ENCODE measurements at places on chromosomes 3 and 15.

DNA sequence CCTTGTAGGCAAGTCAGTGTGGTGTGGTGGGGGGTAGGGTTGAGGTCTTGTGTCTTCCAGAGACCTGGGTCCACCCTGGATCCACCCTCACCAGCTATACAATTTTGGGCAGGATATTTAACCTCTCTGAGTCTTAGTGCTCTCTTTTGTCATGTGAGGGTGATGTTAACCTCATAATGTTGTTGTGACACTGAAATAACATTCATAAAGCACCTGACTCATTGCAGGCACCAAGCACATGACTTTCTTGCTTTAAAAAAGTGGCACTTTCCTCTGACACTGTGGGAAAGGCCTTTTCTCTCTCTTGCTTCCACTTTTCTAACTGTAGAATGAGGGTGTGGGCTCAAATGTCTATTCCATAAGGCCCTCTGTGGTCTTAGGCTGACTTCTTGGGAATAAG lies 75.5 kb downstream of the SCN10A start:
- DNase-seq, result no peak

GRCh38 chr3:17349093-17349492 lies 393.3 kb downstream of the TBC1D5 start:
- DNase-seq, result no peak

- DNase-seq, result no peak
Observed at GRCh38 chr15:55846116-55846707, 103.3 kb upstream of the PRTG start.

GRCh38 chr15:98442901-98443300 lies 205.4 kb upstream of the IGF1R start:
- no peak for DNase-seq

- DNase-seq, result no peak
Observed at GRCh38 chr15:66839506-66840112, 137.6 kb downstream of the SMAD6 start.

- no peak for DNase-seq
Observed at GRCh38 chr3:63746211-63746610, 72.9 kb upstream of the C3orf49 start.

GRCh38 chr3:113536627-113537101 lies 4.3 kb downstream of the SIDT1 start:
- peak; percentile 72 for DNase-seq

DNA sequence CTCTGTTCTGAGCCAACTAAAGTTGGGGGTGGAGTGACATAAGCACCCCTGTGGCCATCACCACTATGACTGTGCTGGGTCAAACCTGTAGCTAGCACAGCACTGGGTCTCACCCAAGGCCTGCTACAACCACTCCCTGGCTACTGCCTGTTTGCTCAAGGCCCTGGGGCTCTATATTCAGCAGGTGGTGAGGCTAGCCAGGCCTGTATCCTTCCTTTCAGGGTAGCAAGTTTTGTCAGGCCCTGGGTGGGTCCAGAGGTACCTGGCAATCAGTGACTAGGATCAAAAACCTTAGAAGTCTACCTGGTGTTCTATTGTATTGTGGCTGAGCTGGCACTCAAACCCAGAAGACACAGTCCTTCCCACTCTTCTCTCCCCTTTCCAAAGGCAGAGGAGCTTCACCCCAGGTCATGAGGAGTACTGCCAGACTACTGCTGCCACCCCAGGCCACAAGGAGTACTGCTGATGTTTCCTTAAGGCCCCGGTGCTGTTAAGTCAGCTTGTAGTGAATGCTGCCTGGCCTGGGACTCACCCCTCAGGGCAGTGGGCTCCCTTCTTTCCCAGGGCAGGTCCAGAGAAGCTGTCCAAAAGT lies 170.8 kb downstream of the IGSF11 start:
- no peak for DNase-seq

GRCh38 chr3:153789380-153789779 lies 331.8 kb upstream of the ARHGEF26 start:
- DNase-seq, result no peak

DNA sequence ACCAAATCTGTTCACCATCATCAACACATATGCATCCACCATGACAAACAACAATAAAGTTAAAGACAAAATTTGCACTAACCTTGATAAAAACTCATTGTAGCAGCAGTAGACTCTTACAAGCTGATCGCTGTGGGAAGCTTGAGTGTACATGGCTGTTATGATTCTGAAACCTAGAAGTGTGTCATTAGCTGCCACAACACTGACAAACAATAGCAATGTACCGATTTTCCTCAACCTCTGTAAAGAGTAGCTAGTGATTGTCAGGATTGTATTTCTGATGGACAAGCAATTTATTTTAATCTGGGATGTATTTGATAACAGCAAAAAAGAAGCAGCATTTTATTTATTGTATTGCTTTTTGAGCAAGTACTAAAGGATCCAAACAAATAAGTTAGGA lies 1357.7 kb downstream of the ROBO1 start:
- DNase-seq, result no peak

- DNase-seq, result no peak
Observed at GRCh38 chr3:58748024-58748423, 81.5 kb upstream of the FAM3D start.

GRCh38 chr3:195102609-195103467 lies 168.1 kb downstream of the XXYLT1 start:
- no peak for DNase-seq

- DNase-seq, result no peak
Observed at GRCh38 chr15:101124731-101125451, 127.0 kb downstream of the CHSY1 start.

- no peak for DNase-seq
Observed at GRCh38 chr3:118057086-118057485, 977.6 kb downstream of the IGSF11 start.

- DNase-seq, result no peak
Observed at GRCh38 chr15:88238618-88239430, 17.7 kb downstream of the NTRK3 start.

DNA sequence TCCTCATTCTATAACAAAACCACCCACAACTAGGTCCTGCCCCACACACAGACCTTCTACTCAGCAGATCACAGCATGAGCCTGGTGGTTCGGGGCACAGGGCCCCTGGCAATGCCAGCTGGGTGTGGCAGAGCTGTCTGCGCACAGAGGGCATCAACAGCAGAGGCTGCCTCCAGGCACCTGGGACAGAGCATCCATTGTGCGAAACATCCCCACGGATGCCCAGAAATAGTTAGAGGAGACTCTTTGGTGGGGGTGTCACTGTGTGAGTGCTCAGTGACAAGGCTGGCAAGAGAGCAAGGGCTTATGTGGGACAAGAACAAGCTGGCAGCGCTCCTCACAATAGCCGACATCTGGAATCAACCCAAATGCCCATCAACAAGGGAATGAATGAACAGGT lies 487.4 kb upstream of the PROK2 start:
- DNase-seq, result no peak

- no peak for DNase-seq
Observed at GRCh38 chr3:87798567-87798947, 260.2 kb downstream of the CGGBP1 start.

- DNase-seq, result peak; percentile 66
Observed at GRCh38 chr15:89971592-89971997, 29.5 kb upstream of the ZNF710 start.

DNA sequence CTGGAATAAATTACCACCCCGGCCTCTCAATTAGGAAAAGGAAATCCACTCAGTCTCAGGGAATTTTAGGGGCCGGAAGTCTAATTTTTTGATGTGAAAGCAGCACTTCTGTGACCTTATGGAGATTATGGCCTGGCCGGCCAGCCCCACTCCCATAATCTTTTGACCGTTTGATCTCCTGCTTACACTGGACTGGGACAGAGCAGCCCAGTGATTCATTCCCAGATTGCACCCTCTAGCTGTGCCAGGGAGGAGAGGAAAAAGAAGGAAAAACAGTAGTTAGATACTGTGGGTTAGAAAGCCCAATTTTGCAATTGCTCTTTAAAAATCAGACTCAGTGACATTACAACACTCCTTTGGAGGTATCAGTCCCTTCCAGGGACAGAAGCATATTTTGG lies 32.4 kb downstream of the GJD2 start:
- DNase-seq, result no peak

GRCh38 chr3:140823106-140823505 lies 118.5 kb upstream of the SLC25A36 start:
- DNase-seq, result no peak

- no peak for DNase-seq
Observed at GRCh38 chr3:71651625-71652024, 68.1 kb upstream of the FOXP1 start.

DNA sequence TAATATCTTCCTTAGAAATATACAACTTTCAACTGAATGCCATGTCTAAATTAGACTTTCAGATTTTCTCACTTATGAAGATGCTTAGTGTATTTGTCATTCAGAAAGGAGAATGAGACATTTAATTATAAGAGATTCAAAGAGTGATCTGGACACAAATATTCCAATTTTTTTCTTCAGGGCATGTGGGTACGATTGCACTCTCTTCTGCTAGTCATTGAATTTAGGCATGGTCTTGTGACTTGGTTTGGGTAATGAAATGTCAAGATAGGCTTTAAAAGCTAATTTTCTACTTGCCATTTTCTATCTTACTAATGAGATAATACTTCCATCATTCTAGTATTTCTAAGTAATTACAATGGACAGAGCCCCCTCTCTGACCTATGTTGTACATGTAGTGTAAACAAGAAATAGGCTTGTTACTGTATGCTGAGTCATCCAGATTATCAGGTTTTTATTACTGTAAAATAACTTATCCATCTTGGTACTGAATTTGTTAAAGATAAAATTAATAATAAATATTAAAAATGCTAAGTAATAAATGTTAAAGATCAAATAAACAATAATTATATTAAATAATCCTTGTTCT lies 770.8 kb upstream of the BCHE start:
- no peak for DNase-seq

DNA sequence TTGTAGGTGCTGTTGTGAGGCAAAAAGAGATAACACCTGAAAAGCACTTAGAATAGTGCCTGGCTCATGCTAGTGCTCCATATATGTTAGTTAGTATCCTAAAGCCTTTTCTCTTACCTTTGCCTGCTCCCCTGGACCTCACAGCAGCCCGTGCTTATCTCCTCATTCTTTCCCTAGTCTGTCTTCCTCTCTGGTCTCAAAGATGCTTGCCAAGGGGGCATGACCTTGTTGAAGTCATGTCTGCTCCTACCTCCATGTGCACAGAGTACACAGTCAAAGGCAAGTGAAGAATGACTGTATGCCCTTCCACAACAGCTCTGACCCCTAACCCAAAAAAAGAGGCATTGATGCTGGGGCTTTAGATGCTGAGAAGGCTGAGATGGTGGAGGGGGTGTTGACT lies 722 bp upstream of the CYP8B1 start:
- no peak for DNase-seq

DNA sequence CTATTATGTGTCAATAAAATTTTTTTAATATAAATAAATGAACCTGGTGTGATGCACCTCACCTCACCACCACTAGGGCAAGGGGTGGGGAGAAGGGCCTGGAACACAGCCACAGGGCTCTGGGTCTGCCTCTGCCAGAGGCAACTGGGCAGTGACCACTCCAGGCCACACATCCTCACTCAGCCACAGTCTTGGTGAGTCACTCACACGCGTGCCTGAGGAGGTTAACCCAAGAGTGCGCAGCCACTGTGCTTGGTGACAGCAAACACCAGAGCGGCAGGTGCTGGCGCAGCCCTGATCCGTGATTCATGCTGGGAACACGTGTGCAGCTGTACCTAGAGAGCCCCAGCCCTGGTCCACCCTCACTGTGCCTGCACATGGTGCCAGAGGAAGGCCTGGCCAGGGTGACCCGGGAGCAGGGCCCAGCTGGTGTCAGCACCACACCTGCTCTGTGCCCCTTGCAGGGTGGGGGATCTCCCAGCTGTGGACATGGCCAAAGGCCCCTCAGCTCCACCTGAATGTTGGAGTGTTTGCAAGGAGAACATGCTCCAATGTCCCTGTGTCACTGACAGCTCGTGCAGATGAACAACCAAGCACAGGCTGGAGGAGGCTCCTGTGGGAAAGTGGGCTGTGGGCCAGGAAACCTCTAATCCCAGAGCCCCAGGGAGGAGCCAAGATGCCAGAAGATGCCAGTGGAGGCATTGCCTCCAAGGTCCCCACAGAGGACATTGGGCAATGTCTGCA lies 2.1 kb downstream of the SLC41A3 start:
- peak; percentile 32 for DNase-seq

DNA sequence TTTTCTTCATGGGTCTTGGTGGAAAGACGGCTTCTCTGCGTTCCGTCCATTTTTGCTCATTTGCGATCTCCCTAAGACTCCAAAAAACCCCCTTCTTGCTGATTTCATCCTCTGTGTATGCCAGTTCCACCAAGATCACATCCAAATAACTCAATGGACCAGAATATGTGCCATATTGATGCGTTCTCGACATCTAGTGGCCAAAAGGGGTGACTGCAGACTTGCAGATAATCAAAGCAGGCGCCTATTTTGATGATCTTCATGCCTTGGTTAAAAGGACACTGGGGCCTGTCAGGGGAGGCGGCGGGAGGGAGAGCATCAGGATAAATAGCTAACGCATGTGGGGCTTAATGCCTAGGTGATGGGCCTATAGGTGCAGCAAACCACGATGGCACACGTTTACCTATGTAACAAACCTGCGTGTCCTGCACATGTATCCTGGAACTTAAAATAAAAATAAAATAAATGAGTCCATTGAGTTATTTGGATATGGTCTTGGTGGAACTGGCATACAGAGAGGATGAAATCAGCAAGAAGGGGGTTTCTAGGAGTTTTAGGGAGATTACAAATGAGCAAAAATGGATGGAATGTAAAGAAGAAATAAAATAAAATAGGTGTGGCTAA lies 104.2 kb upstream of the RAD18 start:
- peak; percentile 59 for DNase-seq

GRCh38 chr3:13657660-13658435 lies 108.9 kb downstream of the FBLN2 start:
- peak; percentile 49 for DNase-seq

- DNase-seq, result no peak
Observed at GRCh38 chr15:77816983-77817382, 184.3 kb upstream of the LINGO1 start.

DNA sequence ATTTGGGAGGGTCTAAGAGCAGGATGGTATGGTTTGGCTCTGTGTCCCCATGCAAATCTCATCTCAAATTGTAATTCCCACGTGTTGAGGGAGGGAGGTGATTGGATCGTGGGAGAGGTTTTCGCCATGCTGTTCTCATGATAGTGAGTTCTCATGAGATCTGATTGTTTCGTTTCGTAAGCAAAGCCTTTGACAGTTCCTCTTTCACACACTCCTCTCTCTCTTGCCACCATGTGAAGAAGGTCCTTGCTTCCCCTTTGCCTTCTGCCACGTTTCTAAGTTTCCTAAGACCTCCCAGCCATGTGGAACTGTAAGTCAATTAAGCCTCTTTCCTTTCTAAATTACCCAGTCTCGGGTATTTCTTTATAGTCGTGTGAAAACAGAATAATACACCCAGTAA lies 553.7 kb downstream of the TAFA4 start:
- no peak for DNase-seq

- no peak for DNase-seq
Observed at GRCh38 chr3:107110596-107111305, 266.5 kb upstream of the CCDC54 start.

GRCh38 chr3:11641316-11641682 lies 2.4 kb downstream of the VGLL4 start:
- peak; percentile 41 for DNase-seq
